Smooth muscle cell of the brain vasculature (primary cell): ENCODE measurements at places on chromosomes 12 and 14.
A peak's percentile ranks its signal among the peaks of the same experiment; 100 is the strongest.

DNA sequence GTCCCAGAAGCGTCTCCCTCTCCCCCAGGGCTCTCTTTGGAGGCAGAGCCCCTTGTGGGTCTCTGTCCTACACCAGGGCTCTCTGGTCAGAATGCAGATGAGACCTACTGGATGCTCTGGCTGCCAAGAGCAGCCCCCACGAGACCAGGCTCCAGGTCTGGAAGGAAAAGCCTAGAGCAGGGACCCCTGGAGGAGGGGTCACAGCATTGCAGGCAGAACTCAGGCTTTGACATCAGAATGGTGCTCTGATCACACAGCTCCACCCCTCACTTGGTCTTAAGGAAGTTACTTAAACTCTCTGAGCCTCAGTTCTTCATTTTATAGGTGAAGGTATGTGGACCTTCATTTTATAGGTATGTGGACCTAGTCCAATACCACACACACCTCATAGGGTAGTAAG, 83.1 kb downstream of the ARL6IP4 start:
- DNase-seq: no peak

DNA sequence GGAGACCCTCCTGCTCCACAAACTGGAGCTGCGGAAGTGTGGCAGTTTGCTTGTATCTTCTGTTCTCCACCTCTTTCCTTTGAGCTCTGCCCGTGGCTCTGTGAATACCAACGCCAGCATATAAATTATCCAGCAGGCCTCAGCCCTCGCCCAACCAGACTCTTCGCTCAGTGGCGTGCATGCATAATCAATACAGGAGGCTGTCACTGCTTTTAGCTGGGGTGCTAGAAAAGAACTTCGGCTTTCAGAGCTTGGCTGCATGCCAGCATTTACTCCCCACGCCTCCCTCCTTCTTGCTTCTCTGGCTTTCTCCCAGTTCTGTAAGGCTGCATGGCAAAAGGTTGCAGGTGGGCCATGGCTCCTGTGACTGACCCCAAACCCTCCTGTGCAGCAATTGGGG, 26.9 kb downstream of the NRXN3 start:
- no peak for DNase-seq

DNA sequence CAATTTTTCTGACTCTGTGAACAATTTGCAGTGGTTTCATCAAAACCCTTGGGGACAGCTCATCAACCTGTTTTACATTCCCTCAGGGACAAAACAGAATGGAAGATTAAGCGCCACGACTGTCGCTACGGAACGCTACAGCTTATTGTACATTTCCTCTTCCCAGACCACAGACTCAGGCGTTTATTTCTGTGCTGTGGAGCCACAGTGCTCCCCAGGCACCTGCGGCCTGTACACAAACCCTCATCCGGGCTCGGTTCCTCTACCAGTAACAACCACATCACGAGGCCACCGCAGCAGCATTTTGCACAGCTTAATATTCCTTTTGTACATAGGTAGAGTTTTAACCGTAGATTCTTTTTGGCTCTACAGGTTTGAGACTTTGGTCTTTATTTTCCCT, 397.4 kb upstream of the OR4E1 start:
- DNase-seq: no peak

GRCh38 chr12:94789510-94790225, 139.3 kb upstream of the TMCC3 start:
- no peak for DNase-seq

DNA sequence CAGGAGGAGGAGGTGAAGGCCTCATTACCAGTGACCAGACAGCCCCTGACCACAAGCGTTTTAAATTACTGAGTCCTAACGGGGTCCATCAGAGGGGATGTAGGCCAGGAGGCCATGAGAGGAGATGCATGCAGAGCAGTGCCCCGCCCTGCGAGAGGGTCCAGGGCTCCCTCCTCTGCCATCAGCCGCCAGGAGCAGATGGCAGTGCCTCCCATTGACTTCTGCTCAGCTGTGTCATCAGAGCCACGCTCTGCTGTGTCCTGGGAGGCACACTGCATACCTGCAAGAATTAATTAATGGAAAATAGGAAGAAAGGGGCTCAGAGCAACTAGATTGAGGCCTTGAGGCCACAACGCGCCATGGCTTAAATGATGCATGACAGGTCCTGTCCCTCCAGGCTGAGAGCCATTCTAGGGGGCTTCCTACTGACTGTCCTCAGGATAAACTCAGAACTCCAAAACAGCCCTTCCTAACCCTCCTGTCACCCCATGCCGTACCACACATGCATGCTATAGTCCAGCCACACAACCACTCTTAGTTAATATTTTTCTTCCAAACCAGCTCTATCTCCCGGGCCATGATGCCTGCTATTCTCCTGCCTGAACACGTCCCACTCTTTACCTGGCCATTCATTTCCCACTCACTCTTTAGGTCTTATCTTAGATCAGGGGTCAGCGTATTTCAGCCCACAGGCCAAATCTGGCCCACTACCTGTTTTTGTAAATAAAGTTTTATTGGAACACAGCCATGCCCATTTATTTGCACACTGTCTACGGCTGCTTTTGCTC, 235.8 kb downstream of the KSR2 start:
- DNase-seq: no peak

DNA sequence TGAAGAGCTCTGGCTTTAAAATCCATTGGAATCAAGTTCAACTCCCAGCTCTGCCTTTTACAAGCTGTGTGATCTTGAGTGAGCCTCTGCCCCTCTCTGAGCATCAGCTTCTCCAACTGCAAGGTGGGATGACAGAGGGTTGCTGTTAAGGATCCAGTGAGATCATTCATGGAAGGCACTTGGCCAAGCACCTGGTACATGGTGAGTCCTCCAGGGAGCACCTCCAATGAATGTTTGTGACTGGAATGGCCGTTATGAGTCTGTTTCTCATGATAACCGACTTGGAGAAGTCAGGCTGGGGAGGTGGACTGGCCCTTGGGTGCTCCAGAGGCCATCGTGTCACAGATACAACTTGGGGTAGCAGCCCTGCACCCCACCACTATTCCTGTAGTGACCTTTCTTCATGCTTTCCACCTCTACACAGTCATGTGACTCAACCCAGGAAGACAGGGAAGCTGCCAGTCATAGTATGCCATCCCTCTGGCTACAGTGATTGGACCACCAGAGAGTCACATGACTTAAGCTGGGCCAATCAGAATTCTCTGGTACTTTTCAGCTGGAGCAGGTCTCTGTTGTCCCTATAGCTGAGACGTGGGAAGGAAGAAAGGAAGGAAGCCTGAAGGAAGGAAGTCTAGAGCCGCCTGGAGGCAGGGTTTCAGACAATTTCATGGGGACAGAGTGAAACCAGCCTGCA, 146.5 kb upstream of the MYL2 start:
- no peak for DNase-seq

- DNase-seq: no peak
Observed at GRCh38 chr12:41709463-41710285, 435.0 kb downstream of the GXYLT1 start.

- no peak for DNase-seq
Observed at GRCh38 chr12:132026061-132026795, 76.5 kb downstream of the EP400 start.

DNA sequence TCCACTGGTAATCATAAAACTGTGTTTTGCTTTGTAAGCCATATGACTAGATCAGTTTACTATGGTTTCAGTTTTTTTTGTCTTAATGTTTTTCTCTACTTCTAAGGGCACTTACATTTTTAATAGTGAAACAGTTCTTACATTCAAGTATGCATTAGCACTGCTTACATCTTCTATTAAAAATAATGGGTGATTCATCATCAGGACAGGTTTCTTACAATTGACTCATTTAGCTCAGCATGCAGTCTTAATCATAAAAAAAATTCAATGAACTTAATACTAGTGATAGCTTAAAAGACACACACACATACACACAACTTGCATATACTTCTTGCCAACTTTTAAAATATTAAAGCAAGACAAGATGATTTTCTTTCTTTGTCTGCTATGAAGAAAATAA, 845.7 kb upstream of the USP15 start:
- no peak for DNase-seq

DNA sequence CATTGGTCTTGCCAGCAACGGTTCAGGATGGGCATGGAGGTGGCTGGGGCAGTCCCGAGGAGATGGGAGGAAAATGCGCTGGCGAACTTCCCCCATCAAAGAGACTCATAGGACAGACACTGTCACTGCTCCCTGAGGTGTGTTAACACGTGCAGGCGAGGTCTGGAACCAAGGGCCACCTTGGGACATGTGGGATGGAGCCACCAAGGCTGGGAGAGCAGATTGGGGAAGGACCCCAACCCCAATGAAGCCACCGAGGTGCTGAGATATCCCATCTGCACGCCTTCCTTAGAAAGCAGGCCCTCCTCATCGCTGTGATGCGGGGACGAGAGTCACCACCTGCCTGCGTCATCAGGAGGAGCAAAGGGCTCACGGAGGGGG, 16.9 kb upstream of the BEGAIN start:
- DNase-seq: no peak

- DNase-seq: no peak
Observed at GRCh38 chr12:42145197-42145549, 499 bp upstream of the GXYLT1 start.

DNA sequence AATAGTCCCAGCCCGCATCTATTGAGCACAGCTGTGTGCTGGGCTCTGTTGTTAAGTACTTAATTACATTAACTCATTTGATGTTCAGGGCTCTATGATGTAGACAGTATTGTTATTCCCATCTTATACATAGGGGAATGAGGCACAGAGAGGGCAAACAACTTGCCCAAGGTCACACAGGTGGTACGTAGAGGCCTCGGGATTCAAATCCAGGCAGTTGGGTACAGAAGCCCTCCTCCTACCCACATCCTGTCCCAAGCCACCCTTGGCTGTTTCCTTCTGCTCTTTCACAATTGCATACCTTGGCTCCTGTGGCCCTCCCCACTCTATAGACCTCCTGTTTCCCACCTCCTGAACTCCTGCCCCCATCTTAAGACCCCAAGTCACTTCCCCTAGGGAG, 10.0 kb upstream of the GPR68 start:
- DNase-seq: no peak

GRCh38 chr12:10001171-10001776, 2.4 kb upstream of the CLEC1B start:
- no peak for DNase-seq

DNA sequence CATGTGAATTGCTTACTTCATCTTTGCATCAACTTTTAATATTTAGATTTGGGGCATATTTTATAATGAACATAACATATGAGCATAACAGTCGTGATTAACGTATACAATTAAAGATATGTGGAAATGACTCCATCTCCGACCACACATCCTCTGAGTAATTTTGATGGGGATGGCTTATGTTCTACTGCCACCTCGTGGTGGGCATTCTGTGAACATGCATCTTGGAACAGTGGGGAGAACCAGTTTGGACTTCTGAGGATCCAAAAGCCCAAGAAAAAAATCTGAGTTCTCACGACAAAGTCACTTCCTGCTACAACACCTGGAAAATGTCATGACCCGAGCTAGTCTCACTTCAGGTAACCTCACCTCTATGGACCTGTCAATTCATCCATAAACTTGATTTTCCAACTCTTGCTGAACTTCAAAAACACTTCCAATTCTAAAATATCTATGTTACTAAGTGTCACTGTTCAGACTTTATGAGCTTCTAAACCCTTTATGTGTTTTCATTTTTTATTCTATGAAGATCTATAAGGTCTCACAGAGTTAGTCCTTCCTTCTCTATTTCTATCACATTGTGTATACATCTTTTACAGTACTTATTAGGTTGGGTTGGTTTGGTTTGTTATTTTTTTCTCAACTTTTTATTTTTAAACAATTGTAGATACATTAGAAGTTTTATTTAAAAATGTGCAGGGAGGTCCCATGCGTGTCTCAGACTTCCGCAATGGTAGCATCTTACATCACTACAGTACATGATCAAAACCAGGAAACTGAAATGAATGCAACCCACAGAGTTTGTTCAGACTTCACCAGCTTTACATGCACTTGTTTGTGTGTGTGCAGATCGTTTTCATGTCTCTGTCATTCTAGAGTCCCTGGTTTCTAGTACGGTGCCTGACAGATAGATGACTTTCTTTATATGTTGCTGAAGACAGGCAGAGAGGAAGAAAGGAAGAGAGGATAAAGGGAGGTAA, 38.2 kb upstream of the STAB2 start:
- DNase-seq: peak; percentile 26

DNA sequence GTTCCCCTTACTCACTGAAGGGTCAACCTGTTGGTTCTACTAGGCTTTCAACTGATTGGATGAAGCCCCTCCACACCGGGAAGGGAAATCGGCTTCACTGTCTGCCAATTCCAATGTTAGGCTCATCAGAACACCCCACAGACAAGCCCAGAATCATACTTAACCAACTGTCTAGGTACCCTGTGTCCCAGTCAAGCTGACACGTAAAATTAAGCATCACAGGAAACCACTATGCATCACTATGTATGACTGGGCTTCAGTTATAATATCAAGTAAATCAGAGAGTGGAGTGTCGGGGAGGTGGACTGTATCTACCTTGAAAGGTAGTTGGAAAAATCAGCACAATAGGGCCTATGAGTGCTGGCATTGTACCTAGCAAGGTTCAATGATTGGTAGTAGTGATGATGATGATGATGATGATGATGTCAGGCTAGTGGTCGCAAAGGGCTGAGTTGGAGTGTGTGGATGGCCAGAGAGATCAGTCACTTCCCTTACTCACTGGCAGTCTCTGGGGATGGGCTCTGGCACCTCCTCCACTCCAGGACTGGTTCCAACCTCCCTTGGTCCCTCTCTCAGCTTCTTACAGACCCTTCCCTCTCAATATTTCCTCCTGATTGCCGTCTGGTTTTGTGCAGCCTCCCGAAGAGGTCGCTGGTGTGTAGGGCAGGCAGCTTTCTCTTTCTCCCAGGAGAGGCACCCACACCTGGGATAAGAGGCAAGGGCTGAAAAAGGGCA, 3.3 kb upstream of the ATG101 start:
- DNase-seq: no peak

DNA sequence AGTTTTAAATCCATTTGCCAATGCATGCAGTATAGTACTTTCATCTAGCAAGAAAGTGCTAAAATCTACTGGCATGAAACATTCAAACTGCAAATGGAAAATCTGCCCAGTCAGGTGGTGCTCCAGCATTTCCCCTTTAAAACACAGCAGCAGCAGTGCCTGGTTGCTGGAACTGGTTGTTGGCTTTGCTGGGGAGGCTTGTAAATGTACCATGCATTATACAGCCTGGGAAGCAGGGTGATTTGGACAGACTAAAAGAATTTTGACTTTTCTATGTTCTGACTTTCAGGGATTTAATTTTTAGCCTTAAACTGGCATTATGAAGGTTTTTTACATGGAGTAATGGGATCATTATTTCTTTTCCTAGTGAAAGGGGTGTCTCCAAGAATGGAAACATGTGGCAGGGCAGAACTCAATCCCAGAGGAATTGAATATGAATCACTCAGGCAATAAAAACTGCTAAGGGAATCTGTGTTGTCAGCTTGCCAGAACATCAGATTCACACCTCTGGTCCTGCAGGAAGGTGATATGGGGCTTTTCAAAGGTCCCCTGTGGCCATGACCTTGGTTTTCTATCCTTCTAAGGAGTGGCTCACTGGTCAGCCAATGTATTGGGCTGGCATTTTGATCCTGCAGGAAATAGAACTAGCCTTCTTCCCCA, 9.0 kb upstream of the PAX9 start:
- DNase-seq: no peak

DNA sequence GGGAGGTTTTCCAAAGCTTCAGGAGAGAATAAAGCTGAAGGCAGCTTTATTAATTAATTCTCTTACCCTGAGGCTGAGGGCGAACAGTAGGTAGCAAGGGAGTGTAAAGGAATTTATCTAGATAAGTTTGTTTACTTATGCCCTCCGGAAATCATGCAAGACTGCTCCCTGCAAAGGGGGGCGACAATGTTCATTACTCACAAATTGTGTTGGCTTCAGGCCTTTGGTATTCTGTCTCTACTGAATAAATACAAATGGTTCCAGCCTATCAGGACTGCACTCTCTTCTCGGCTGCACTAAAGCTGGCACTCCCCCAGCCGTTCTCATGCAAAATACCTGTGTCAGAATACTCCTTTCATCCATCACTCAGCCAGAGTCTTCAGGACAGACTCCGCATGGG, 120.8 kb downstream of the PPHLN1 start:
- no peak for DNase-seq
